ENCODE measurements at places on chromosomes 2 and 18.

DNA sequence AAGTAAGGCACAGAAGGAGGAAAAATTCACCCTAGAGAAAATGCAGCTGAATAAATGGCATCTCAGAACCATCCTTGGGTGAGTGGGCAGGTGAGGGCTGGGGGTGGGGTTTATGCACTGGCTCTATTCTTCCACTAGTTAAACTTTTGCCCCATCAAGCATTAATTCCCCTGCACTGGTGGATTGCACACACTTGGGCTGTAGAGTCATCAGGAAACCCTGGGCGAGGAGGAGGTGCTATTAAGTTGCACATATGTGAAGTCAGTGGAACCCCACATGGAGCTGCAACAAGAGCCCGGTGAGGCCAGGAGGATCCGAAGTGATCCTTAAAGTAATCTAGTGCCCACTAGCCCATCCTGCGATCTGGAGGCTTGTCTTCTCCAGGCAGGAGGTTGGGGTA is 6.8 kb upstream of the DNAJB2 start:
- no peak for DNase-seq

DNA sequence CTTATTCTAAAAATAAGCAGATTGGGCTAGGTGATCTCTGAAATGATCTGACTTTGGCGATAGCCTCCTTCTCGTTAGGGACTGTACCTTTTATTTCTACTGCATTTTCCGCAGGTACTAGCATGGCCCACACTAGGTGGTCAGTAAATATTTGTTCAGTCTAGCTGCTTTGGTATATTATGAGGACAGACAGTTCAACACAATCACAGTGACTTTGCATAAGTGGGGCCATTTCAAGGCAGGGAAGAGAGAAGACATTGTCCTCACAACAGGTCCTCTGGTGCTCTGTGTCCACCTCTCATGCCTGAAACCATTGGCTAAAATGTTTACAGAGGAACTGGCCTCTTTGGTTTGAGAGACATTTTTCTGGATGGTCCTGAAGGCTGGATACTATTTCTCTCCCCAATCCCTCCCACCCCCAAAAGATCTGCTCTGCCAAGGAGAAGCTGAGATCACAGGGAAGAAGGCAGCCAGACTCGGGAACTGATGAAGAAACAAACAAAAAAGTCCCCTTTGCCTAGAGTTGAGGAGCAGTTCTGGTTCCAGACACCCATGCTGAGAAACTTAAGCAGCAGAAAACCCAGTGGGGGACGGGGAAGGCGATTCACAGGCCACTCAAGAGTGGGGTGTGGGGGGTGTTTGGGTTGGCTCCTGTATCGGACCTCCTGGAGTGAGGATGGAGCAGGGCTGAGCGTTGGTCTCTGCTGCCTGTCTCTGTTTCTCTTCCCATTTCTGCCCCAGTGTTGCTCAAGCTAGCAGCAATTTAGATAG is 2.9 kb upstream of the TNP1 start:
- no peak for DNase-seq

- no peak for DNase-seq
Measured at GRCh38 chr2:217929757-217930707, 72.8 kb downstream of the TNS1 start.

GRCh38 chr2:10772201-10772867 is 40.3 kb downstream of the PDIA6 start:
- DNase-seq, result no peak

- no peak for DNase-seq
Measured at GRCh38 chr2:68425503-68425902, 41.6 kb downstream of the FBXO48 start.

DNA sequence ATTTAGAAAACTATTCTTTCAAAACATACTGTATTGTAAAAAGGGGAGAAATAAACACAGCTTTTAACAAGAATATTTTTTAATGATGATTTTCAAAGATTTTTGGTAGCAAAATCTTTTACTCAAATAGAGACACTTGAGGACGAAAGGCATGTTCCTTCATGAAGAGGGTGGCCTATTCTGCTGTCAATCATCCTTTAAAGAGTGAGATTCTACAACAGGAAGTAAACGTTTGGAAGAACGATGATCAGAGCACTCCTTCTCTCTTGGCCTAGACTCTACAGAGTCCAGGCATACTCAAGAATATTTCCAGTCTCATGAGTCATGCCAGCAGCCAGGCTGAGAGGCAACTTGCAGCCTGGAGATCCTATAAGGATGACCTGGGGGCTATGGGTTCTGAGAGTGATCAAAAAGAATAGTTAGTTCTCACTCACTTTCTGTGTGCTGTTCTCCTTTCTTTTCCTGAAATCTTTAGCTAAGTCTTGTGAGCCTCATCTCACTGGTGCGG is 62.4 kb upstream of the TCF4 start:
- no peak for DNase-seq

GRCh38 chr2:69061525-69061924 is 48.5 kb downstream of the ANTXR1 start:
- no peak for DNase-seq

GRCh38 chr2:160294339-160294803 is 94.3 kb upstream of the ITGB6 start:
- no peak for DNase-seq

DNA sequence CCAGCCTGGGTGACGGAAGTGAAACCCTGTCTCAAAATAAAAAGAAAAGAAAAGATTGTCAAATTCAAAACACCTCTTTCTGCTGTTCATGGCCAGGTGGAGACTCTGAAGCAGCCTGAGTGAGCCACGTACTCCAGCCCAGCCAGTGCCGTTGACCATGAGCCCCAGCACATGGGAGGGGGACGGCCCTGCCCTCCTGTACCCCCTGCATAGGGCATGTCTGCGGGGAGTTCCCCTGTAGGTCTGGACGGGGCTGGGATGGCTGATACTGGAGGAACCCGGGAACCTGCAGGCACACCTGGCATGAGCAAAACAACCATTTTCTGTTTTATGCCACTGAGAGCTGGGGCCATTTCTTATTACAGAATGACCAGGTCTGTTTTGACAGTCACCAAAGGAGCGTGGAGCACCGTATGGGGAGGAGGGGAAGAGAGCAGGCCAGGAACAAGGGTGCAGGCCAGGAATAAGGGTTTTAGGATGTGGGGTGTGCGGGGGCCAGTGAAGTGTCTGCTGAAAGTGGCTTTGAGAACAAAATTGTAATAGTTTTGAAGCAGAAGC is 30.1 kb downstream of the TMEM18 start:
- no peak for DNase-seq

DNA sequence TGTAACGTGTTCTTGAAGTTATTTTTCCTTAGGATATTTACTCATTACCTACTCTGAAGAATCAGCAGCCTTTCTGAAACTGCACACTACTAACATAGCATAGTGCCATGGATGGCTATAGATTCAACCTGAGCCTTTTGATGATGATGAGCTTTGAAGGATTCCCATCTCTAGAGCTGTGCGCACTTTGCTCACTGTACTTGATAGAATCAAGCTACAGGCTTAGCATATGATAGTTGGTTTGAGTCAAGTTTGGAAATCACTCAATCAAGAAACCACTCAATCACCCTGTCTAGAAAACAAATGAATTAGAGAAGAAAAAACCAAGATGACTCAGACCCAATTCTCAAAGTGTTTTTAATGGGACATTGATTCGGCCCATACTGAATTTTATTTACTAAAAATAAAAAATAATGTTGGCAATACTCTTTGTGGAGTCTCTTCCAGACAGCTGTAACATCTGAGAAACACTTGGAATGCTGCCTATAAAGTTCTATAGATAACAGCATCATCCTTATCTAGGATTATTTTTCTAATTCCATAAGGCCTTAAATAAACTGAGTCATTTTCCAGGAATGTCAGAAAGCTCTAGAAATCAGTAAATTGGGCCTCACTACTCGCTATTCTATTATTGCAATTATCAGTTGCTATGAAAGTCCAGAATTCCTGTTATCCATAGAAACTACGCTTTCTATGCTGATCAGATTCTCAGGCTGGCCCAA is 259.0 kb upstream of the ERBB4 start:
- DNase-seq, result no peak

- DNase-seq, result peak; percentile 86
Measured at GRCh38 chr2:235026649-235027557, 75.1 kb downstream of the SH3BP4 start.

GRCh38 chr2:160417745-160418397 is 75.7 kb downstream of the RBMS1 start:
- DNase-seq, result no peak

GRCh38 chr2:116819355-116819754 is 995.1 kb upstream of the DDX18 start:
- no peak for DNase-seq

DNA sequence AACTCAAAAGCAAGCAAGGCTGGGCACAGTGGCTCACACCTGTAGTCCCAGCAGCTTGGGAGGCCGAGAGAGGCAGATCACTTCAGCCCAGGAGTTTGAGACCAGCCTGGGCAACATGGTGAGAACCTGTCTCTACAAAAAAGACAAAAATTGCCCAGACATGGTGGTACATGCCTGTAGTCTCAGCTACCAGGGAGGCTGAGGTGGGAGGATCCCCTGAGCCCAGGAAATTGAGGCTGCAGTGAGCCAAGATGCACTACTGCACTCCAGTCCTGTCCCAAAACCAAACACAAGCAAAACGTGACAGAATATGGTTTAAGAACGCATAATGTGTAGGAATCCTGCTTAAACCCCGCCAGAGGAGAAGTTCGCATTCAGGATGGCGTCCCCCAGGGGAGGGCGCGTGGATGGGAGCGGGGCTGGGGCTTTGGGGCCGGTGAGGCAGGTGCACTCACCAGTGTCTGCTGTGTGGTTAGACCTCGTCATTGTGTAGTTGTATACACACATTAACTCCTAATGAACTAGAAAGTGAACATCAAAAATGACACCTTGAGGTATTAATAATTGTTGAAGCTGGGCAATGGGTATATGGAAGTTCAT is 5.4 kb downstream of the COLEC11 start:
- DNase-seq, result no peak

GRCh38 chr18:27899893-27900292 is 277.0 kb downstream of the CDH2 start:
- DNase-seq, result no peak

- DNase-seq, result no peak
Measured at GRCh38 chr2:207254591-207255464, 89.1 kb upstream of the KLF7 start.

- no peak for DNase-seq
Measured at GRCh38 chr2:36653967-36654694, 42.4 kb upstream of the VIT start.

DNA sequence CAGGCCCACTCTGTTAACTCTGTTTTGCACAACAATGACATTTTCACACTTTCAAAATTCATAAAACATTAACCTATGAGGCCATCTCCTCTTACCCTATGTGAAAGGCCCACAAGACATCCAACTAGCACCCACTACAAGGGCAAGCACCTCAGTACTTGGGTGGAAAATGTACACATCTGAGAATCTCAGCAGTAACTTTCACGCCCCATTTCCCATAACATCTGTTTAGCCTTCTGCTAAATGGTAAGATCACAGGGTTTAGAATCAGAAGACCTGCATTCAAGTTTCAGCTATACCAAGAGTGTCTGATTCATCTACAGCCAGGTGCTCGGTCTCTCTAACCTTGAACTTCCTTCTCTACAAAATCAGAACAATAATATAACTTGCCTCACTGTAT is 89.2 kb downstream of the SP100 start:
- DNase-seq, result no peak

GRCh38 chr18:22363867-22364463 is 53.8 kb downstream of the CTAGE1 start:
- no peak for DNase-seq

DNA sequence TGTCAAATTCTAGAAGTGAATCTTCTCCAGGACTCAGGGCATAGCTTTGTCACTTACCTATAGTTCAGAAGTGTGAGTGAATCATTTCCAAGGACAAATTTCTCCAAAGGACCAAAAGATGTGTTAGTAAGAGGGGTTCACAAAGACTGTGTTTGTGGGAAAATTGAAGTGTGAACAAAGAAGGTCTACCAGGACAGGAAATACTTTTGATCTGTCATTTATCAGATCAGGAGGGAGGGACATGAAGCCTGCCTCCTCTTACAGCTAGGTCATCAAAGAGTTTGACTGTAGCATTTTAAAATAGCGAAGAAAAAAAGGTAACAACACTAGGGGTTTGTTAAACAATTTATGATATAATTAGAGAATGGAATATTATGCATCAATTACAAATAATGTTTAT is 2.0 kb upstream of the CD28 start:
- DNase-seq, result no peak

DNA sequence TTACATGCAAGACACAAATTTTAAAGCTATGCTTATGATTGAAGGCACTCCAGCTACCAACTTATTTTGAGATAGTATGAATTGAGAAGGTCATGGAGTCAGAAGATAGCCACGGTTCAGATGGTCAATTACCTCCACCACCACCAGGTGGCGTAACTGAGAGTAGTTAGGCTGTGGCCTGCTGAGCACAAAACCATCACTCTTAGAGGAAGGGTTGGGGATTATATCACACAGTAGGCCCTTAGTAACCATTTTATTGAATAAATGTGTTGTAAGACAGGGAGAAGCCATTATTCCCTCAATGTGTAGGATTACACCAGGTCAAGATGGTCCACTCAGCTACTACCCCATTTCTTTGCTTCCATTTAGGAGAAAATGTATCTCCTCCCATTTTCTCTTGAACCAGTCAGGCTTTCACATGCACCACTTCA is 18.8 kb downstream of the KLHL41 start:
- peak; percentile 31 for DNase-seq

- DNase-seq, result no peak
Measured at GRCh38 chr2:236896688-236897087, 189.0 kb upstream of the COPS8 start.

GRCh38 chr2:15238028-15238427 is 323.1 kb downstream of the NBAS start:
- no peak for DNase-seq

Data from COR-L47 (cell line).